ENCODE measurements at places on chromosomes 6 and 20.

DNA sequence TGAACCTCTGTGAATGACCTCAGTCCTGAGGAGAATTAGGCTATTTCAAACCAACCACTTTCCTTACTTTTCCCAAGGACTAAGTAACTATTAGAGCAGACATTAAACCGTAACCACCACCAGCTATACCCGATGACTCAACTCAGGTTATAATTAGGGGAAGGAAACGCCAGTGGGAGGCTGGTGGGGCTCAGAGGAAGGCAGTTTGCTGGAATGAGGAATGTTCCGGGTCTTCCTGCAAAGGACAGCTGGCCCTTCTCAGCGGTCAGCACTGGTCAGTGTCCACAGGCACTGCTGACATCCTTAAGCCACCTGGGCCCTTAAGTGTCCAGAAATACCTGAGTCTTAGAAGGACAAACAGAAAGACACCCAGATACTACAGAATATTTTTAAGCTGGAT is 515.2 kb downstream of the MAFB start:
- H3K4me1 ChIP-seq: peaks cover 15% of the 10 kb centered on the region
- H3K27ac ChIP-seq: no peak overlapping the region
- no peaks in the 10 kb centered on the region for H3K27me3 ChIP-seq
- no peak for DNase-seq
- H3K4me3 ChIP-seq: no peak overlapping the region
- H3K36me3 ChIP-seq: no peaks in the 10 kb centered on the region

GRCh38 chr6:106511288-106512047 is 117.8 kb downstream of the RTN4IP1 start:
- peaks cover 36% of the 10 kb centered on the region for H3K4me1 ChIP-seq
- peak overlapping the region; percentile 72 for H3K4me3 ChIP-seq
- DNase-seq: no peak
- H3K27me3 ChIP-seq: peaks cover 31% of the 10 kb centered on the region

DNA sequence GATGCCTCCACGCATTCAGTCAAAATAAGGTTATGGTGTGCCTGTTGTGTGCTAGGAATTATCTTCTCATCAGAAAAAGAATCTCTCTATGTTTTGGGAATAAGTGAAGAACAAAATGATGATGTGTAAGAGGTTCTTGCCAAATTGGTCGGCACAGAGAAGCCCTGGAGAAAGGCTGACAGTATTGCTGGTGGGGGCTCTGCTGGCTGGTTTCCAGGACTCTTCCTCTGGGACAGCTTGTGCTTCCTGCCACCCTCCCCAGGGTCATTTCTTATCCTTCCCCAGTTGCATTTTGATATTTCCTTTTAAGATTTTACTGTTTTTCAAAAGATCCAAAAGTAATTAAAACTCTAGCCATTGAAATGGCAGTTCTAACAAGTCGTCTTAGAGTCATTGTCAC is 22.1 kb downstream of the CST4 start:
- no peak for DNase-seq
- no peaks in the 10 kb centered on the region for H3K27me3 ChIP-seq
- no peaks in the 10 kb centered on the region for H3K4me1 ChIP-seq
- no peak overlapping the region for H3K4me3 ChIP-seq

DNA sequence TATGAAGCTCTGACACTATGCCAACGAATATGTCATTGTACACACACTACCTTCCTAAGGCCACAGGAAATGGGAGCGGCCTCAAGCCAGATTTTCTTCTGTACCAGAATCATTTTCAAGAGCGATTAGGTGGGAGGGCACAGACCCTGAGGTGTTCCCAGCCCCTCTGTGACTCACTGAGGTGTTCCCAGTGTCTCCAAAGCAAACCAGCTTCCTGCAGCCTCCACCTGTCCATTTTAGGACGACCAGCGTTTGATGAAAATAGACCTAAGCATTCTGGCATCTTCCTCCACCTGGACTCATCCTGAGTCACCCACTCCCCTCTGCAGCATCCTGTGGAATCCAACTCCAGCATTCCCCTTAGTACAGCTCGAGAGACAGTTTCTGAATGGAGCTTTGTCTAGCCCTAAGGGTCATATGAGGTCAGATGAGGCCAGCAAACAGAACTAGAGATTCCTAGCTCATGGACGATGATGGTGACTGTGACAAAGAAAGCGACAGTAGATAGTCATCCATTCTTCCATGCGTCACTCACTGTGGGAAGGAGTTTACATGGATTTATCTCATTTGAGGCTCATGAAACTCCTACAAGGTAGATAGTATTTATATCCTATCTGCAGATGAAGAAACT is 203.4 kb downstream of the PTPRT start:
- no peaks in the 10 kb centered on the region for H3K27me3 ChIP-seq
- H3K4me1 ChIP-seq: no peaks in the 10 kb centered on the region
- no peak for DNase-seq
- H3K27ac ChIP-seq: no peak overlapping the region
- no peaks in the 10 kb centered on the region for H3K36me3 ChIP-seq

DNA sequence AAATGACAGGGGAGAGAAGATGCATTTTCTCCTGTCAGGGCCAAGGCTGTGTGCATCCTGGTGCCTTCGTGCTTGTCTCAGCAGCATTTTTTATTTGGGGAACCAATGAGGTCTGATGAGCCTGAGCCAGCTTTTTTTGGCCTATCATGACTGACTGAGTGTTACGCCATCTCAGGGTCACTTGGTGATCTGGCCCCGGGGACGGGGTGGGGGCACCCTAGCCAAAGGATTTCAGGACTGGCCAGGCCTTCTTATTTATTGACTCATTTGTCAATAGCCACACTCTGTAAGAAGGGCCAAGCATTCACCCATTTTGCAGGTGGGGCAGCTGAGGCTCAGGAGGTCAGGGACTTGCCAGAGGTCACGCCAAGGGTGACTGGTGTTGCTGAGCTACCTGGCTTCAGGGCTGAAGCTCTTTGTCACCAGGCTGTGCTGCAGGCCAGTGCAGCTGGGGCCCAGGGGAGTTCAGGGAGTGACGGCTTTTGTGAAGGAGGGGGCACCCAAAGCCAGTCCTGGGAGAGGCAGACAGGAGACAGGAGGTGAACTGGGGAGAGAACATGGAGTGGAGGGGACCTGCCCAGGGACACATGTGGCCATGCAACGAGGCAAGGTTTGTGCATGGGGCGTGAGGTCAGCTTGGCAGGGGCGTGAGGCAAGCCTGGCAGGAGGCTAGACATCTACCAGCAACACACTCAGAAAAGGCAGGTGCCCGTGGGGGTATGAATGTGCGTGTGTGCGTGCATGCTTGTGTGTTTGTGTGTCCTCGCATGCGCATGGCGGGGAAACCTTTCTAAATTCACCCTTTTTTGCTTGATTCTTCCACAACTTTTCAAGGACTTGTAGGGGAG is 31.1 kb downstream of the VSTM2L start:
- H3K4me1 ChIP-seq: no peaks in the 10 kb centered on the region
- DNase-seq: no peak
- peaks cover 2% of the 10 kb centered on the region for H3K27me3 ChIP-seq
- H3K27ac ChIP-seq: no peak overlapping the region
- no peak overlapping the region for H3K4me3 ChIP-seq

DNA sequence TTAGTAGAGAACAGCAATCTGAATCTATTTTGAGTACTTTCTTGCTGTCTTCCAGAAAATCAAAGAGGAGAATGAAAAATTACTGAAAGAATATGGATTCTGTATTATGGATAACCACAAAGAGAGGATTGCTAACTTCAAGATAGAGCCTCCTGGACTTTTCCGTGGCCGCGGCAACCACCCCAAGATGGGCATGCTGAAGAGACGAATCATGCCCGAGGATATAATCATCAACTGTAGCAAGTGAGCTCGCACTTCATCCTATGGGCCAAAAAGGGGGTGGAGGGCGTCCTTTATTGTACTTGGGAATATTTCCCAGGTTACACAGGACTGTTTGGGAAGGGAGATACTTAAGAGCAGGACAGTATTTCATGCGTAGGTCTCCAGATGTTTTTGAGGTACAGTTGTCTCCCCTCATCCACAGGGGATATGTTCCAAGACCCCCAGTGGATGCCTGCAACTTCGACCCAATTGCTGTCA is 37.3 kb upstream of the PLCG1 start:
- H3K4me3 ChIP-seq: no peak overlapping the region
- no peak for DNase-seq
- no peaks in the 10 kb centered on the region for H3K27me3 ChIP-seq
- H3K4me1 ChIP-seq: peaks cover 4% of the 10 kb centered on the region
- no peak overlapping the region for H3K27ac ChIP-seq
- peaks cover 42% of the 10 kb centered on the region for H3K36me3 ChIP-seq

DNA sequence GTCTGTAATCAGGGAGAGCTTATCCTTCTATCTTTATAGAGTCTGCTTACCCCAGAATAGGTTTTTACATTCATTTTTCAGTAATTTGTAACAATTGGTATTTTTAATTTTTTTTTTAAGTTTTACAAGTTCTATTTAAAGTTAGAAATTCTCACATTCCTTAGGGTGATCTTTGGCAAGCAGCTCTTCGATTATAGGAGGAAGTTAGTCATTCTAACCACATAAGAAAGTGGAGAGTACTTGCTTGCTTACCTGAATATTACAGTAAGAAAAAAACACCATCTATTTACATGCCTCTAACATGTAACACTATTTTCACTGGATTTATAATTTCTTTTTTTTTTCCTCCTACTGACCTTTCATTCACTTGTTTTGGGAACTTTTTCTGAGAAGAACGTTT is 6.7 kb downstream of the TSHZ2 start:
- H3K4me3 ChIP-seq: no peak overlapping the region
- no peak for DNase-seq
- H3K36me3 ChIP-seq: no peaks in the 10 kb centered on the region
- no peaks in the 10 kb centered on the region for H3K4me1 ChIP-seq
- no peak overlapping the region for H3K27ac ChIP-seq

GRCh38 chr20:32804817-32805216 is 14.9 kb upstream of the MAPRE1 start:
- H3K27me3 ChIP-seq: no peaks in the 10 kb centered on the region
- H3K36me3 ChIP-seq: peaks cover 38% of the 10 kb centered on the region
- H3K27ac ChIP-seq: no peak overlapping the region
- no peaks in the 10 kb centered on the region for H3K4me1 ChIP-seq
- no peak for DNase-seq
- no peak overlapping the region for H3K4me3 ChIP-seq

DNA sequence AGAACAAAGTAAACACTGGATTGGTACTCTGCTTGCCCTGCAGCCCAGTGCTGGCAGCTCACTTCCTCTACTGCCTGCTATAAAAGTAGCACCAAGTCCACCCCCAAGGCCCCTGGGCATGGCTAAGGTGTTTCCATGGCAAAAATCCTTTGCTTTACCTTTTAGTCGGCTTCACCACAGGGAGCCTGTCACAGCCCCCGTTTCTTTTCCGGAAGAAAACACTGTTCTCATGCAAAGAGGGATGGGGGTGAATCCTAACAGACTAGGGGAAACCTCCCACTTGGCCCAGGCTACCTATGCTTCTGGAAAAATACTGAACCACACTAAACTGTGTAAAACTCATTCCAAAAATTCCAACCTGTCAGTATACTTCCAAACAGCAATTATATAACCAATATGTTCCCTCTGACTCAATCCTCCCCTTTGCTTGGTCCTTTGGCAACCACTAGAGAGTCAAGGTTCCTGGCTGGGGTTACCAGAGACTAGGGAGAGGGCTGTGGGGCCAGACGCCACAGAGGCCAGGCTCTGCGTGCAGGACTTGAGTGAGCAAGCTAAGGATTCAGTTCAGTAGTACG is 16.1 kb downstream of the PPIL1 start:
- H3K4me1 ChIP-seq: peaks cover 15% of the 10 kb centered on the region
- H3K4me3 ChIP-seq: no peak overlapping the region
- peak overlapping the region; percentile 60 for H3K27ac ChIP-seq
- no peaks in the 10 kb centered on the region for H3K27me3 ChIP-seq
- peaks cover 17% of the 10 kb centered on the region for H3K36me3 ChIP-seq

GRCh38 chr6:190596-191395 is 101.5 kb upstream of the DUSP22 start:
- H3K27ac ChIP-seq: no peak overlapping the region
- DNase-seq: no peak
- H3K36me3 ChIP-seq: no peaks in the 10 kb centered on the region
- H3K27me3 ChIP-seq: peaks cover 6% of the 10 kb centered on the region
- no peak overlapping the region for H3K4me3 ChIP-seq

- H3K36me3 ChIP-seq: no peaks in the 10 kb centered on the region
- no peak for DNase-seq
- H3K27ac ChIP-seq: peak overlapping the region; percentile 66
- H3K4me3 ChIP-seq: no peak overlapping the region
- peaks cover 22% of the 10 kb centered on the region for H3K4me1 ChIP-seq
Observed at GRCh38 chr20:57977569-57977968, 250.9 kb downstream of the ANKRD60 start.

DNA sequence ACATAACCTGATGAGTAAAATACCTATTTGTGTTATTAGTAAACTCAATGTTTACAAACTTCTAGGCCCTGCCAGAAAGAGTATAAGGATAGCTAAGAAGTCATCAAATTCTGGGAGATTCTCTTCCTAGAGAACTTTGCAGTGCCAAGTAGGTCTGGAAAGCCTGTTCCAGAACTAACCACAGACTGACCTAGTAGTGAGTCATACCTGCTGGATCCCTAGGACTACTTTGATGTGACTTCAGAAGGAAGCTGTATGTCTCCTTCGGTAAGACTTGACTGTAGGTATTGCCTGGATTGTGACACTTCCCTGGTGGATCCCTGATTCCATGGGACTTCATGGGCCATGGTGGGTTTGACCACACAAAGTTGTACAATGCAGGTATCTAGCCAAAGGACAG is 131.7 kb downstream of the DNAH8 start:
- no peaks in the 10 kb centered on the region for H3K36me3 ChIP-seq
- no peaks in the 10 kb centered on the region for H3K4me1 ChIP-seq
- peaks cover 5% of the 10 kb centered on the region for H3K27me3 ChIP-seq
- no peak overlapping the region for H3K27ac ChIP-seq
- no peak overlapping the region for H3K4me3 ChIP-seq

DNA sequence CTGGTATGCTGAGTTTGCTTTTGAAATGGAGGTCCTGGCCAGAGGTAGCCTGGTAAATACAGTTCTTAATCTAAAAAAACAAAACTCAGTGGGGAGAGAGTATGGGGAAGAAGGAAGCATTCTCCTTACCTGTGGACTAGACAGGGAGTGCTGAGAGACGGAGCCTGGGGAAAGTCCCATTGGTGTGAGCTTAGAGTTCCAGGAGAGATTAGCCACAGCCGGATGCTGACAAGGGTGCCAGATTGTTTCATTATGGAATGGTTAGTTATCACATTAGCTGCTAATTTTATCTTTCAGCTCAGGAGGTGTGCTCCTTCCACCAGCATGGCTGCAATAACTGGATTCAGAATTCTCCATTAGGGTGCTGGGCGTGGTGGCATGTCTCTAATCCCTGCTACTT is 75.9 kb downstream of the RREB1 start:
- H3K4me3 ChIP-seq: no peak overlapping the region
- H3K36me3 ChIP-seq: peaks cover 39% of the 10 kb centered on the region
- no peak overlapping the region for H3K27ac ChIP-seq

All from chondrocyte (in vitro differentiated cells).